ENCODE measurements at places on chromosomes 11 and 22.

- DNase-seq: no peak
These were observed 6.6 kb upstream of the GNAZ start for GRCh38 chr22:23063539-23064380.

DNA sequence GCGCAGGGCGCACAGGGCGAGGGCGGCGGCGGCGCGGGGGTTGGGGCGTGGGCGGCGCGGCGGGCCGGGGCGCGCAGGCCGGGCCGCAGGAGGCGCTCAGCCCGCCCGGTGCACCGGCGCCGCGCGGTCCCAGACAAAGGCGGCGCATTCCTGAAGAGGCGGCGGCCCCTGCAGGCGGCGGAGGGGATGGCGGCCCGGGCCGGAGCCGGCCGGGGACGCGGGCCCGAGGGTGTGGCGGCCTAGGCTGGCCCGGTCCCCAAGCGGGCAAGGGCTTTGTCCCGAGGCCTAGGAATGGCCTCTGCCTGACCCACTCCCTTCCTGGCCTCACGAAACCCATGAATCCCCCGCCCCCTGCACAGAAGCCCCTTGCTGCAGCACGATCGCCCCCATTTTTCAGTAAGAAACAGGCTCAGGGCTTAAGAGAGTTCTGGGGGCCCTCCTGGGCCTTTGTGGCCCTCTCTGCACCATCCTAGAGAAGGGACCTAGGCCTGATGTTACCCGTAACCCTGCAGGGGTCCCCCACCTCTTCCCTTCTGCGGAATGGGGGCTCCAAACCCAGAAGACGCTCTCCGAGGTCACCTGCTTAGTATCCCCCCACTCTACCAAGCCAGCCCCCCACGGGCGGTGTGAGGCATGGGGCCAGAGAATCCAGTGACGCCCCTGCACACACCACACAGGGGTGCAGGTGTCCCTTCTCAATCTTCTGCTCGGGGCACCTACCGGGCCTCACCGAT is at the start of gene RTN4R:
Gene RTN4R, minus strand, starts transcription at position 40 of the 734 bp plus-strand sequence. CDS start 226 bp downstream, outside the sequence.
- peak; percentile 25 for DNase-seq

DNA sequence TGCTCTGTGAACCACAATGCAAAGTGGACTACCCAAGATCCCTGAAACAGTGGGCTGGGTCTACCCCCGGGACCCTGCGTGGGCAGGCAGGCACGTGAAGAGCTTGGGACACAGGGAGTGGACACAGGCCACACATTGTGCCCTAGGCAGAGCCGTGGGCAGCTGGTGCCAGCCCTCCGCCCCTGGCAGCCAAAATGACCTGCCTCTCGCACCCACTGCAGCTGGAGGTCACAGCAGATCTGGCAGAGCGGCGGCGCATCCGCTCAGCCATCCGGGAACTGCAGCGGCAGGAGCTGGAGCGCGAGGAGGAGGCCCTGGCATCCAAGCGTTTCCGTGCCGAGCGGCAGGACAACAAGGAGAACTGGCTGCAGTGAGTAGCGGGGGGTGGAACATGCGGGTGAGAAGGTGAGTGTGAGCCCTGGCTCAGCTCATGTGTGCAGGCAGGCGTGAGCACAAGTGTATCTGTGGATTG is 6.7 kb downstream of the SMTN start:
- no peak for DNase-seq

GRCh38 chr11:116579031-116579653 is 193.6 kb downstream of the BUD13 start:
- DNase-seq: no peak

GRCh38 chr11:19614370-19614940 is 98.2 kb upstream of the NAV2 start:
- peak; percentile 10 for DNase-seq

DNA sequence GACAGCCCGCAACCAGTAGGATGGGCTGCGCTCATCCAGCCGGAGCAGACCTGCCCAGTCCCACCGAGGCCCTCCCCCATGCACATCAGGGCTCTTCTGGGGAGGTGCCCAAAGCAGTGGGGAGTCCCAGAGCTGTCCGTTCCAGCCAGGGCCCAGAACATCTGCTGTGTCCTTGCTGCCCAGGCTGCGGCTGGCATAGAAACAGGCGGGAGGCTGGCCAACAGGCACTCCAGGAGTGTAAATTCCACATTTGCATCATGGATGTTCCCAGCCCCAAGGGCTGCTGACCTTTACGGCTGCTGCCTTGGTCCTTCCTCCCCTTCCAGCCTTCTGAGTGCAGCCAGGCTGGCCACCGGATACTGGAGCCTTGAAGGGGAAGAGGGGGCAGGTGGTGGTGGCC is 30.0 kb upstream of the SYT7 start:
- peak; percentile 37 for DNase-seq

GRCh38 chr11:27398400-27398770 is 35.4 kb upstream of the CCDC34 start:
- no peak for DNase-seq

DNA sequence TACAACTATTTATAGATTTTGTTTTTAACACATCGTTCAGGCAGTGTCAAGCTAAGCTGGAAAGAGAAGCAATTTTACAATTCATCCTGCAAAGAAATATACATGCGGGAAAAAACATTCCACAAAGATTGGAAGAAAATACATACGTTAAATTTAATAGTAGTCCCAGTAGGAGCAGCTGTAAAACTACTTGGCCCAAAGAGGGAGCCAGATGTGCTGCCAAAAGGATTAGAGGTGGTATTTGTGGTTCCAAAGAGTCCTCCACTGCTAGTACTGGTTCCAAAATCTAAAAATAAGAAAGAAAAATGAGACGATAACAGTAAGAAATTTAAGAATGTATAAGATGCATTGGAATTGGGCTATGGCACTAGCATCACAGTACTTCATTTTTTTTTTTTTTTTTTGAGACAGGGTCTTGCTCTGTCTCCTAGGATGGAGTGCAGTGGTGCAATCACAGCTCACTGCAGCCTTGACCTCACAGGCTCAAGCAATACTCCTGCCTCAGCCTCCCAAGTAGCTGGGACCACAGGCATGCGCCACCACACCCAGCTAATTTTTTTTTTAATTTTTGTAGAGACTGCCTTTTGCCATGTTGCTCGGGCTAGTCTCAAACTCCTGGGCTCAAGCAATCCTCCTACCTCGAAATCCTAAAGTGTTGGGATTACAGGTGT is 21.5 kb downstream of the NUP98 start:
- no peak for DNase-seq

DNA sequence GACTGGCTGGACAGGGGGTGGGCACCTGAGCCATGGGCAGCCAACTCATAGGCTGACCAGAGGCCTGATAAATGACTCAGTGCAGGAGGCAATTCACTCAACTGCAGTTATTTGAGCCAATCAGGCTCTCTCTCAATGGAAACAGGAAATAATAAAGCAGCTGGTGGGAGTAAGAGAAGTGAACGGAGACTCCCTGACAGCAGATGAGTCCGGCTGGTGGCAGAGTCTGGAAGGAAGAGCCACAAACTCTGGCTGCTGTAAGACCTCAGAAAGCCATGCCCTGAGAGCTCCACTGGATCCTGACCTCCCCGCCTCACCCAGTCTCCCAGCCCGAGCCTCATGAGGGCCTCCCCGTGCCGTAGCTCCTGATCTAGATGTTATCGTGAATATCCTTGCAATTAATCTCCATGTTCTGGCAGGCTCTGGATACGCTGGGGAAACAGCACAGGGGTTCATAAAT is 69.8 kb downstream of the TRIM29 start:
- DNase-seq: peak; percentile 73

DNA sequence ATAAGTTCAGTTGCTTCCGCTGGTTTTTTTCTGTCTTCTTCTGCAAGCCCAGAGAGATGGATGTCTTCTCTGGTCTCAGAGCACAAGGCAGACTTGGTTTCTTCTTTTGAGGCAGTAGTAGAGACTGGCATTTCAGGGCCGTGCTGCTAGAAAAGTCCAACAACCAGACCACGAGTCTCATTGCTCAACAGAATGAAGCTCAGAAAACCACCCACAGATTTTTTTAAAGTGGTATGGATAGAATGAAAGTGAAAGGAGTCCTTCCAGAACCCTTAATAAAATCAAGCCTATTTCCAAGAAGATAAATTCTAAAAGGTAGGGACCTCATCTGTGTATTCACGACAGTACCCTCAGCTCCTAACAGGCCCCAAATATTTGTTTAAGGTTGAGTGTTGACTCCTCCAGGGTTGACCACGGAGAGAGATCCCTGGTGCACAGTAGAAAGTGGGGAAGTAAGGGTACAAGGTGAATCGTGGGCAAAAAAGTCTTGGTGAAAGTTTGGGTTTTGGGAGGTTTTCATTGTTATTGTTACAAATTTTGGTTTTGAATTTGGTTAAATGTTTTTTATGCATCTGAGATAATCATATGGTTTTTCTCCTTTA is 43.6 kb upstream of the DDX6 start:
- DNase-seq: peak; percentile 31

GRCh38 chr11:126423743-126424142 is 68.3 kb downstream of the ST3GAL4 start:
- no peak for DNase-seq

- no peak for DNase-seq
These were observed 3.9 kb downstream of the BET1L start for GRCh38 chr11:203056-203944.

- DNase-seq: no peak
These were observed 3.1 kb downstream of the LAMTOR1 start for GRCh38 chr11:72100009-72100408.

DNA sequence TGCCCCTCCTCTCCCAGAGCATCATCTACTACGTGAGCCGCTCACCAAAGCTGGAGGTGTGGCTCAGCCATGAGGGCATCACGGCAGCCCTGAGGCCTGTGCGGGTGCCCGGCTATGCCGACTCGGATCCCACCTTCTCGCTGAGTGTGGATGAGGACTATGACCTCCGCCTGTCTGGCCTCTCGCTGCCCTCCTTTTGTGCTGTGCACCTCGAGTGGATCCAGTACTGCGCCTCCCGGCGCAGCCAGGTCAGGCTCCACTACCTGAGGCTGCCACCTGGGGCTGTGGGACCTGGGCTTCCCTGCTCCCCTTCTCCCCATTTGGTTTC is 3.8 kb upstream of the SIPA1 start:
- DNase-seq: no peak

- peak; percentile 71 for DNase-seq
These were observed 61.6 kb upstream of the CDON start for GRCh38 chr11:126124231-126124661.

DNA sequence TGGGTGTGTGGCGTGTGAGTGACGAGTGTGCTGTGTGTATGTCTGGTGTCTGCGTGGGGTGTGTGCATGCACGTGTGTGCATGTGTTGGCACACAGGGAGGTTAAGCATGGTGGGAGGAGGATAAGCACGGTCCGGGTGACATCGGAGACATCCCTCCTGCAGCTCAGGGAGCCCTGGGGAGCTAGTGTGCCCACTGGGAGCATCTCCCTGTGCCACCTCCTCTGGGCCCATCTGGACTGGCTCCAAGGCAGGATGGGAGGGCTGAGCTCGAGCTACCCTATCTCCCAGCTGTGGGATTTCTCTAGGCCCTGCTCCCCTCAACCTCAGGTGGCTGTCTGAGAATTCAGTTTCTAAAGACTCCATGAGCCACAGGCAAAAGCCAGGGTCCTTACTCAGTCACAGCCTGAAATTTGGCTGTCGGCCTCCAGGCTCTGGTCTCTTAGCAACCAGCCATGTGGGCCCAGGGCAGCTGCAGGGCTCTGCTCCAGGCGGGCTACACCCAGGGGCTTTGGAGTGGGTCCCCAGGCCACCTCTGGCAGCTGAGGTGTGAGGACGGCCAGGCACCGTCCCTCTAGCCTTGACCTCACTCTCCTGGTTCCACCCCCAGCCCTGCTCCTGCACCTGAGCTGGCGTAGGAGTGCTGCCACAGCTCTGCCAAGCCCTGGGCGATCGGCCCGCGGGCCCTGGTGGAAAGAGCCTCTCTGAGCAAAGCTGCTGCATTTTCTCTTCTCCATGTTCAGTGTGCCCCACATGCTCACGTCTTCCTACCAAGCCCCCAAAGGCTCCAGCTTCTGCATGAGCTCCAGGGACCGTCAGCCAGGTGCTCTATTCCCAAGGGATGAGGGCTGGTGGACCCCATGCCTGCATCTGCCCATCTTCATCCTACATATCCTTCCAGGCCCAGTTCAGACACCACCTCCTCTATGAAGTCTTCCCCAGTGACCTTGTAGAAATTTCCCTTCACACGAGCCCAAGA is 39.7 kb downstream of the RTL6 start:
- no peak for DNase-seq

GRCh38 chr11:111189466-111189865 is 56.1 kb upstream of the POU2AF2 start:
- no peak for DNase-seq

DNA sequence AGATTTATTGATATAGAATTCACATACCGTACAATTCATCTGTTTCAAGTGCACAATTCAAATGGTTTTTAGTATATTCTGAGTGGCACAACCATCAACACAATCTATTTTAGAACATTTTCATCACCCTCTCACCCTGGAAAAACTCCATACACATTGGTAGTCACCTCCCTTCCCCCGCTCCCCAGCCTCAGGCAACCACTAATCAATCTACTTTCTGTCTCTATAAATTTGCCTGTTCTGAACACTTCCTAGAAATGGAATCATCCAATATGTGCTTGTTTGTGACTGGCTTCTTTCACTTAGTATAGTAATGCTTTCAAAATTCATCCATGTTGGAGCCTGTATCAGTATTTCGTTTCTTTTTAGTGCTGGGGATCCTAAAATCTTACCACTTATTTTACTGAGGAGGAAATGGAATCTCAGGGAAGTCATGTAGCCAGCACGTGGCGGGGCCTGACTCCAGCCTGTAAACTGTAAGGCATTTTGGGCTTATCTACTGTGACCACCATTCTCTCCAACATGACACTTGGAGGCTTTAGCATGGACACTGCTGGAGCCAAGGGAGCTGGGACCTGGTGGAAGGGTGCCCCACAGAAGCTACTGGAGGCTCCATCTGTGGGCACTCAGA is 905 bp upstream of the UCP3 start:
- no peak for DNase-seq

DNA sequence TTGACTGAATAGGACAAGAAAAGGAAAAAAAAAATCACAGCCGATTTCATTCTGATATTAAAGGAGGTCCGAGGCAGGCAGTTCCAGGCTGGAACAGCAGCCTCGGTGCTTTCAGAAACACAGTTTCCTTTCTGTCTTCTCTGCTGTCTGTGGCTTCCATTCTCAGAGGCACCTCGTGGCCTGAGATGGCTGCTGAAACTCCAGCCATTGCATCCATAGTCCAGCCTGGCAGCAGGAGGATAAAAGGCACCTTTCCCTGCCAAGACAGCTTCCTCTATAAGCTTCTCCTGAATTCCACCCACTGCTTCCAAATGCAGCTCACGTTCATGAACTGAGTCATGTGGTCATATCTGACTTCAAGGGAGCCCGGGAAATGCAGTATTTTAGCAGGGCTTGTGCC is 390.5 kb downstream of the TBC1D22A start:
- no peak for DNase-seq

DNA sequence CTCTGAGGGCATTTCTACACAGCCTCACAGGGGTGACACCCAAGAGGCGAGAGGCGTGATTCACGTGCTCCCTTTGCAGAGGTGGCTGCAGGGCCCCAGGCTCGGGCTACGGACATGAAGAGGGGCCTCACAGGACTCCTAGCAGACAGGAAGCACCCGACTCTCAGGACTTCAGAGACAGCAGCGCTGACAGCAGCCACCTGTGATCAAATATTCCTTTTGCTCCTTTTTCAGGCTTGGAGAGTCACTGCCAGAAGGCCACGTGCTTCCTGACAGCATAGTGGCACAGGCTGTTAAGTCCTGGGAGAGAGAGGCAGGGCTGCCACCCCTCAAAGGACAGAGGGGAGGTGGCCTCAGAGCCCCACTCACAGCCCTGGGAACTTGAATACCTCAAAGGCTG is 348.9 kb downstream of the CADM1 start:
- no peak for DNase-seq

All from RPMI7951 (cell line).